Stimulated activated CD4-positive, alpha-beta T cell treated with anti-CD3 and anti-CD28 coated beads, Interleukin-15, amount 100 ng/mL, for 1 hour (primary cell): ENCODE measurements at places on chromosomes 2 and 18.

- no peak for DNase-seq
These were observed 235.2 kb downstream of the LDLRAD4 start for GRCh38 chr18:13453714-13454113.

- no peak for DNase-seq
These were observed 56.7 kb downstream of the IL1R2 start for GRCh38 chr2:102048465-102048864.

DNA sequence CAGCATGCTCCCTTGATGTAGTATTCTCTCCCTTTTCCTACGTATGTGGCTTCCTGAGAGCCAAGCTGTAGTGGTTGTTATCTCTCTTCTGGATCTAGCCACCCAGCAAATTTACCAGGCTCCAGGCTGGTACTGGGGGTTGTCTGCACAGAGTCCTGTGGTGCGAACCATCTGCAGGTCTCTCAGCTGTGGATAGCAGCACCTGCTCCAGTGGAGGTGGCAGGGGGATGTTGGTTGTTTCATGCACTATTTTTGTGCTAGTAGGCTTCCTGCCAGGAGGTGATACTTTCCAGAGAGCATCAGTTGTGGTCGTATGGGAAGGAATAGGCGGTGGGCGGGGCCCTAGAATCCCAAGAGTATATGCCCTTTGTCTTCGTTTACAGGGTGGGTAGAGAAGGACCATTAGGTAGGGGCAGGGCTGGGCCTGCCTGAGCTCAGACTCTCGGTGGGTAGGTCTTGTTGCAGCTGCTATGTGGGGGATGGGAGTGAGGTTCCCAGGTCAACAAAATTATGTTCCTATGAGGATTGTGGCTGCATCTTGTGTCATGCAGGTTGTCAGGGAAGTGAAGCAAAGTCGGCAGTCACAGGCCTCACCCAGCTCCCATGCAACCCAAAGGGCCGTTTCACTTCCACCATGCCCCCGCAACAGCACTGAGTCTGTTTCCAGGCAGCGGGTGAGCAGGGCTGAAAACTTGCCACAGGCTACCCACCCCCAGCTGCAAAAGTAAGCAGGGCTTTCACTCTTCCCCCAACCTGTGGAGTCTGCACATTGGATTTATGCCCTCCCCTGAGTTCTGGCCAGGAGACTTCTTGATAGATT, 1139.5 kb downstream of the BCL11A start:
- no peak for DNase-seq

GRCh38 chr18:33184958-33185357, 255.6 kb downstream of the CCDC178 start:
- no peak for DNase-seq

- no peak for DNase-seq
These were observed 23.5 kb upstream of the MFF start for GRCh38 chr2:227301523-227301922.

- no peak for DNase-seq
These were observed 118.9 kb upstream of the TCF4 start for GRCh38 chr18:55706898-55707297.

DNA sequence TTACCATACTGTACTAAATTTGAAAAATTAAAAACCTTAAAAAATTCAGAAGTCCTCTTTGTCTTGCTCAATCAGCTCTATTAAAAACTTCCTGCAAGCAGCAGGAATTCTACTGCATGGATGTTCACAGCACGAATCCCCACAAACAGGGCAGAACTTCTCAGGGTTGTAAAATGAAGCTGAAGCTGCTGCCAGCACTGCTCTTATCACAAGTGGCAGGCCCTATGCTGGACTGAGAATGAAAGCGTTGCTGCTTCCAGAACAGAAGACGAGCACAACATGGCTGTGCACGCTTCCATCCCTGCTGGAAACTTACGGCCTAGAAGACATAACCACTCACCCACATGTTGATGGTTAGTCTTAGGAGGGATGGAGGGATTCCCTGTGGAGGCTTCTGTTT, 134.0 kb downstream of the RAB3GAP1 start:
- DNase-seq: no peak

DNA sequence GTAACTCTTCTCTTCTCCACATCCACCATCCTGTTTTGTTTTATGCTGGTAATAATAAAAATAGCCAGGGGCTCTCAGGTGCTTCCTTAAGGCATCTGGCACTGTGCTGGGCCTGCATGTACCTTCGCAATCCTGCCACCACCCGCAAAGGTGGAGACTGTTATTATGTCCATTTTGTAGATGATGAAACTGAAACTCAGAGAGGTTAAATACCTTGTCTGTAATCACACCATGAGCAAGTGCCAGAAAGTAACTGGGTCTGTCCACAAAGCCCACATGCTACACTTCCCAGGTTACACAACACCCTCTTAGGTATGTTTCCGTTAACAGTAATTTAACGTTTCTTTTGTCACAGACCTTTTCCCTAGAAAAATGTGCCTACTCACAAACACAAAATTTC, 27.0 kb downstream of the NRP2 start:
- DNase-seq: no peak

DNA sequence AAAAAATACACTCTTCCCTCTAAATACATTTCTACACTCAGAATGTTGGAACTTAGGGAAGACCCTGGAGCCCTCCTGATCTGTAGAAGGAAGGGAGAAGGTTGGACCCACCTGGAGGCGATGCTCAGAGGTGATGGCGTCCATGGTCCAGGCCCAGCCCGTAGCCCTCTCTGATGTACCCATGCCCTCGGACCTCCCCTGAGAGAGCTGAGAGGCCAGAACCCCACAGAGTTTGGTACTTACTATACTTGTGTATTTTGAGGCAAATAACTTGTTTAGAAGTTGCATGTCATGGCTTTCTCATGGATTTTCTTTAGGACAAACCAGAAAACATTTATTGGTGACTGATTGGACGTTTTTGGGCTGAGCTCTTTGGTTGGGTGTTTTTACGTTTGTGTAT, 10.5 kb downstream of the CTDP1 start:
- no peak for DNase-seq

DNA sequence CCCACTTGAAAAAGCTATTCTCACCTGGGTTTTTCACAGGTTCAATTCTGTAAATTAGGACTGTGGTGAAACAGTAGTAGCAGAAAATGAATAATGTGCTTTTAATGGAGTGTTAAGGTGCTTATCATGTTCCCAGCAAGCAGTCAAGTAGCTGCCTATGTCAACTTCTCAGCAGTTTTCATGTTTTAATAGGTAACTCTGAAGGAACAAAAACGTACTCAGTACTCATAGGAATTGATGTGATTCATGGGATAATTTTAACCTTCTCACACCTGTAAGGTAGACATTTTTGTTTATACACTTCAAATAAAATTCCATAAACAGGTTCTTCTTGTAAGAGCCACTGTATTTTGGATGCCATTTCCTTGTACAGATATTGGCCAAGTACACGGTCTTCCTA, 801.6 kb downstream of the MBD2 start:
- DNase-seq: no peak

- DNase-seq: no peak
These were observed 42.1 kb upstream of the GLS start for GRCh38 chr2:190838492-190838910.

GRCh38 chr18:31990823-31991222, 27.8 kb upstream of the RNF125 start:
- no peak for DNase-seq

- DNase-seq: no peak
These were observed 173.7 kb upstream of the HNRNPA3 start for GRCh38 chr2:177038787-177039484.

DNA sequence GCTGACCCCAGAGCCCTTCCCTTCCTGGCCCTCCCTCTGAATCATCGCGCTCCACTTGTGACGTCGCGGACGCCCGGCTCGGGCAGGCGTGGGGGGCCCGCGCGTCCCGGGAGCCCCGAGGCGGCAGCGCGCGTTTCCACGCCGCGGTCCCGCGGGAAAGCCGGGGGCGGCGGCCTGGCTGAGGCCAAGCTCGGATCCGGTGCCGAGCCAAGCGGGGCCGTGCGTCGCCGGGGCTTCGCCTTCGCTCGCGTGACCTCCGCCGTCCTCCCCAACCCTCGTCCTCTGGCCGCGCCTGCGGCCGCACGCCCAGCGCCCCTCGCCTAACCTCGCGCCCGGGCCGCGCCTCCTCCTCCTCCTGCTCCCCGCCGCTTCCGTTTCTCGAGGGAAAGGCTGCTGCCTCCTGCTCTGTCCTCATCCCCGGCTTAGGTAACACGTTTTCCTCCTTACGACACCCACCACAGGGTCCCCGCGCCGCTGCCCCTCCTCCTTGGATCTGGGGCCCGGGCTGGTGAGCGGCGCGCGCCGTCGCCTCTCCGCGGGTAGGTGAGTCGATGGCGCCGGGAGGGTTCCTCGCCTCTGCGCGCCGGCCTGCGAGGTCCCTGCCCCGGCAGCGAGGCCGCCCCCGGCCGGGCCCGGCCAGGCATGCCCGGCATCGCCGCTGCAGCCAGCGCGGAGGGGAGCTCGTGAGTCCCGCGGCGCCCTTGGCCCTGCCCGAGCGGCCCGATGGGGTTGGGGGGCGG, at the start of gene INPP1:
Gene INPP1 (plus strand): TSS at position 54 of the 740 bp plus-strand sequence. CDS start 16,514 bp downstream, outside the sequence.
- DNase-seq: peak; percentile 26

DNA sequence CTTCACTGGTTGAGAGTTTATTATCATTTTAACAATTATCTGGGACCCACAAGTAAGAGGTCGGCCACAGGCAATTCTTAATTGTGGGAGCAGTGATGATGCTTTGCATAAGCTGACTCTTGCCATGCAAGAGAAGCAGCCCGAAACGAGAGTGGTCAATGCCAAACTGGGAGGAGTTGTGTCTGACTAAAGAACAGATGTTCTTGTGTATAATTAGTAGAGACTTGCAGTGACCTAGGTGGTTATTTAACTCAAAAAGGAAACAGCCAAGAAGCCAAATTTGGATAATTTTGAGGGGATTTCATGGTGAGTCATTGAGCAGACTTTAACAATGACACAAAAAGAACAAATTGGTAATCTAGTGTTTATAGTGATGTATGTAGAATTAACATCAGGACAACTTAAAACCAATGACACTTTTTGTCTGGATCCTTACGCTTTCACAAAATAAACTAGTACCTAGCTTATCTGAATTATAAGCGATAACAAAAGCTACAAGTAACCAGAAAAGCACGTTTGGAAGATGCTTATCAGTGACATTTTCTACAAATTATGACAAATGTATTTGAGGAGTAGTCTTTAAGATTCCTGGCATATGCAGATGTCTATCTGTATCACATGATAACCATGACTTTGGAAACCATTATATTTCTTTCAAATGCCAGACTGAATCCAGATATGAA, 184.7 kb upstream of the DLGAP1 start:
- no peak for DNase-seq

GRCh38 chr18:27994571-27994970, 182.4 kb downstream of the CDH2 start:
- no peak for DNase-seq

GRCh38 chr2:231928901-231929725, 2.9 kb upstream of the NPPC start:
- no peak for DNase-seq

GRCh38 chr18:48662011-48662661, 123.3 kb downstream of the CTIF start:
- no peak for DNase-seq
